CD4-positive, alpha-beta T cell treated with Interleukin-21 for 1 hour (primary cell): ENCODE measurements at places on chromosomes 1 and 21.

DNA sequence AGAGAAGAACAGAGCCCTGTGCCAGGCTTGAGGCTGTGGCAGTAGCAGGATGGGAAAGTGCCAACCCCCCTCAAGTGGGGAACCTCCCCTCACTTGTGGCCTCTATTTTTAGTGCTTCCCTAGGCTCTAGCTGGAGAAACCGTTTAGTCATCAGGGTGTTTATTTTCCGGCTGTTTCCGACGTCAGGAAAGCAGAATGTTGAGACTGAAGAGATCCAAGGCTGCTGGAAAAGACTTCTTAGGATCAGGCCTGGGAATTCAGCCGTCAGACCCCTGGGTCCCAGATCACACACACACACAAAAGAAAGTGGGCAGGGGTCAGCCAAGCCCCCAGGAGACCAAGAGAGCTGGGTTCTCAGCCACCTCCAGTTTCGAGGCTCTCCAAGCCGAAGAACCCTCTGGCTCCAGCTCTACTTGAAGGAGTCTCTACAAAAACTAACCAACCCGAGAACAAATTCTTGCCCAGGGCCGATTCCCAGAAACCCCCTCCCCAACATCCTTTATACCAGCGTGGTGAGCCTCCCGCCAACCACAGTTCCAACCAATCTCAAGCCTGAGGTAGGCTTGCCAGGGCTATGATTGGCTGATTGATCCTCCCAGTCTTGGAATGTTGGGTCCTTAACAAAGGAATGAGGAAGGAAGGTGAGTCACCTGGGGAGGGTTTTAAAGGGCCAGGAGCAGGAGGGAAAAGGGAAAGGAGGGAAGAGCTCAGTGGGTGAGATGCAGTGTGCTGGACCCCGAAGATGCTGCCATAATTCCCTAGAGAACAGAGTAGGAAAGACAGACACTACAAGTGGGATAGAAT is 2.5 kb upstream of the MEF2D start:
- no peak for DNase-seq

GRCh38 chr1:12302798-12303447 is 73.1 kb downstream of the VPS13D start:
- DNase-seq: no peak

GRCh38 chr1:167090314-167090942 is at the start of gene GPA33:
GPA33 (minus strand) TSS chr1:167090377; CDS start chr1:167090287, 90 bp downstream.
- peak; percentile 55 for DNase-seq

DNA sequence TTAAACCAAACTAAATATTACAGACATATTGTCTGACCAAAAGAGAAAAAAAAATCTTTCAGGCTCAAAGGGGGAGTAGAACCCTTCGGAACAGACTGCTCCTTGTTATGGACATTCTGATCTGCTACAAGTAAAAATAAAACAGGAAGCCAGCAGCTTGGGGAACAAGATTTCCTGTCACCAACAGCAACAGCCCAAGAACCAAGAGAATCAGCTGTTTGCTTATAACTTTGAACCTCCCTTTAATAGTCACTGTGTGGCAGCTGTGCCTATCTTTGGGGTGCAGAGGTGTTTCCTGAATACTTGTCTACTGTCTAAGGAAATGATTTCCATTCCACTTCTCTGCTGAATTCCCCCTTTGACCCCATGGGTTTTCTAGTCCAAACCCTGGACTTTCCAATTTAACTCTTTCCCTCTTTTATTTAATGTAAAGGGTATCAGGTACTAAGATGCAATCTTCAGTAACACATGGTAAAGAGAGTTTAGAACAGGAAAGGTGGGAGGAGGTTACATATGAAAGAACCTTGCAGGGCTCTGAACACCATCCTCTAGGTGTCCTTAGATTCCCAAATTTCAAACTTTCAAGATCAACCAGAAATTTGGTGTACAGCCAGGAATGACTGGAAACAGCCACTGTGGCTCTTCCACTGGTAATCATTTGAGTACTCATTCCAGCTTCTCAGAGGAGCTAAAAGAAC is 38.6 kb downstream of the GPR3 start:
- DNase-seq: peak; percentile 49

DNA sequence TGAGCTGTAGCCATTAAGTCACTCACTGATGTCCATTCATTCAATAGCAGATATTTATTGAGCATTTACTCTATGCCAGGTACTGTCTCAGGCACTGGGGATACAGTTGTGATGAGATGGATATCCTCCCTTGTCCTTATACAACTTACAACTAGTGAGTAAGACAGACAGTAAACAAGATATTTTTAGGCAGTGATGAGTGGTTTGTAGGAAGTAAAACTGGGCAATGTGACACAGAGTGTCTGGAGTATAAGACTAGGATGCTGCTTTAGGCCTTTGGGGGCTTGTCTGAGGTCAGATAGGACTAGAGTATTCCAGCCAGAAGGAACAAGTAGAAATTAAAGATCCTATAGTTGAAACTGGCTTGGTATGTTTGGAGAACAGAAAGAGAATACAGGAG is 41.4 kb downstream of the NOS1AP start:
- no peak for DNase-seq

DNA sequence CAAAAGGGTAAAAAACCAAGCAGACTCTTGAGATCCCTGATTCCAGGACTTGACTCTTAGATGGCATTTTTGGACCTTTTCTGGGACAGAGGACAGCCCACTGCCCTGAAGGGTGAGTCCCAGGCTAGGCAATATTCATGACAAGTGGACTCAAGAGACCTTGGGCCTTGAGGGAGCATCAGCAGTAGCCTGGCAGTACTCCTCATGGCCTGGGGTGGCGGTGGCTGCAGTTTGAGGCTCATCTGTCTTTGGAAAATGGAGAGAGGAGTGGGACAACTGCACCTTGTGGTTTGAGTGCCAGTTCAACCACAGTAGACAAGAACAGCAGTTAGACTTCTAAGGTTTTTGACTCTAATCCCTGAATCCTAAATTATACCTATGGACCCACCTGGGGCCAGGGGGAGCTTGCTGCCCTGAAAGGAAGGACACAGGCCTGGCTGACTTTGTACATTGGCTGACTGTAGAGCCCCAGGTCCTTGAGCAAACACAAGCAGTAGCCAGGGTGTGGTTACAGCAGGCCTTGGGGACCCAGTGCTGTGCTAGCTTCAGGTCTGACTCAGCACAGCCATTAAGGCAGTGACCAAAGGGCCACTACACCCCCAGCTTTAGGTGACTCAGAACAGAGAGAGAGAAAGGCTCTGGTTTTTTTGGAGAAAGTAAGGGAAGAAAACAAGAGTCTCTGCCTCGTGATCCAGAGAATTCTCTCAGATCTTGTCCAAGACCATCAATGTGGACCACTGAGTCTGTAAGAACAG is 1023.2 kb downstream of the KCNT2 start:
- no peak for DNase-seq

DNA sequence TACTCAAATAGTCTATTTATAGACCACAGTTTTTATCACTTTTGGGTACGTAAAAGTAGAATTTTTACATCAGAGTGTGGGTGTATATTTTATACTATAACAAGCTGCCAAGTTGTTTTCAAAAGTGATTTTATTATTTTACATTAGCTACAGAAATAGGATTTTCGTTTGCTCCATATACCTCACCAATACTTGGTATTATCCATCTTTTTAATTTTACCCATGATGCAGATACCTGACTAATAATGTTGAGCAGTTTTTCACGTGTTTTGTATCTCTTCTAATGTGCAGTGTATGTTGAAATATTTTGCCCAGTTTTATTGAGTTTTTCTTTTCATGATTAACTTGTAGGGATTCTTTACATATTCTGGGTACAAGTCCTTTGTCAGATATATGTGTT is 379.8 kb downstream of the MATN1 start:
- DNase-seq: no peak

DNA sequence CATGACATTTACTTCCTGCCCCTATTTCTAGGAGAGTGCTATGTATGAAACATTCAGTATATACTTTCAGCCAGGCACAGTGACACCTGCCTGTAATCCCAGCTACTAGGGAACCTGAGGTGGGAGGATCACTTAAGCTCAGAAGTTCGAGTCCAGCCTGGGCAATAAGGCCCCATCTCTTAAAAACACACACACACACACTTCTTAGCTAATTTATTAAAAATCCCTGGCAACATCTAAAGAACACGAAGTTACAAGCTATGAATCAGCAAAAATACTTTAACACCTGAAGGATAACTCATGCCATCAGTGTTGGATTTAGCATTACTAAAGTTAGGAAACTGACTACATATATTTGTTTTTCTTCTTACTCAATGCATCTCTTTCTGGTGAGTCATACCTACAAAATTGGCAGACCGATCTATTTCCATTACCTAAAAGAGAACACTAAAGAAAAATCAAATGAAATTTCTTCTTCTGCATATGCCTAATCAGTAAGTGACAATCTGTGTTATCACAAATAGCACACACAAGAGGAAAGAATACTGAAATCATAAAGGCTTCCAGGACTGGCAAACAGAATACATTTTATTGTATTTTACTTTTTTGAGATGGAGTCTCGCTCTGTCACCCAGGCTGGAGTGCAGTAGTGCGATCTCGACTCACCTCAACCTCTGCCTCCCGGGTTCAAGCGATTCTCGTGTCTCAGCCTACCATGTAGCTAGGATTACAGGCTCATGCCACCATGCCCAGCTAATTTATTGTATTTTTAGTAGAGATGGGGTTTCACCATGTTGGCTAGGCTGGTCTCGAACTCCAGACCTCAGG is 41.4 kb downstream of the RNF115 start:
- DNase-seq: no peak

DNA sequence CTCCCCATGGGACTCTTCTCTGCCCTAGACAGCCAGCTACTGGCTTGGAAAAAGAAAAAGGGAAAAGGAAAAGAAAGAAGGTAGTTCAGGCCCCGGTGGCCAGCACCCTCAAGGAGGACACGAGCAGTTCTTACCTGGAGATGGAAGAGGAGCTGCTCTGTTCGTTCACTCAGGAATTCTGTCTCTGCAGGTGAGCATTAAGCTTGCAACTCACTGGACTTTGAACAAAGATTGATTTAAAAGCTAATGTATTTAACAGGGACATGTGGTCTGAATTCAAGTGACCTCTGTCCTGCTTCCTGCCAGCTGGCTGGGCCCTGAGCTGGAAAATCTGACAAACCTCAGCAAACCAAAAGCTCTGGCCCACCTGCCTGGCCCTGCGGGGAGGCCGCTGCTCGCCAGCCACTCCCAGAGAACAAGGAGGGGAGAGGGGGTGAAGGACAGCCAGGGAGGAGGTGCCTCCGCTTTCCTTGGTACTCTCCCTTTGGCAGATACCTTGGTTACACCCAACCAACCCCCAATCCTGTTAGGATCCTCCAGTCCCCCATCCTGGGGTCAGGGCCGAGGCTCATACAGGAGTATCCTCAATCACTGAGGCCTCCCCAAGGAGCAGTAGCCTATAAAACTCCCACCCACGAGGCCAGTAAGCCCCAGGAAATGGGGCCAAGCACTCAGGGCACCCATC is at the start of gene PDZK1:
Gene PDZK1, minus strand, starts transcription at position 186 of the 685 bp plus-strand sequence. CDS start 19,347 bp downstream, outside the sequence.
- no peak for DNase-seq

- peak; percentile 29 for DNase-seq
Observed at GRCh38 chr1:169572187-169572586, 14.1 kb downstream of the F5 start.

GRCh38 chr1:13828454-13829151 is 128.6 kb downstream of the PRDM2 start:
- no peak for DNase-seq

- DNase-seq: no peak
Observed at GRCh38 chr1:4213366-4213973, 313.4 kb upstream of the C1orf174 start.

GRCh38 chr1:41612953-41613352 is 128.5 kb upstream of the EDN2 start:
- no peak for DNase-seq

GRCh38 chr21:33554236-33554981 is 11.6 kb downstream of the SON start:
- DNase-seq: no peak

DNA sequence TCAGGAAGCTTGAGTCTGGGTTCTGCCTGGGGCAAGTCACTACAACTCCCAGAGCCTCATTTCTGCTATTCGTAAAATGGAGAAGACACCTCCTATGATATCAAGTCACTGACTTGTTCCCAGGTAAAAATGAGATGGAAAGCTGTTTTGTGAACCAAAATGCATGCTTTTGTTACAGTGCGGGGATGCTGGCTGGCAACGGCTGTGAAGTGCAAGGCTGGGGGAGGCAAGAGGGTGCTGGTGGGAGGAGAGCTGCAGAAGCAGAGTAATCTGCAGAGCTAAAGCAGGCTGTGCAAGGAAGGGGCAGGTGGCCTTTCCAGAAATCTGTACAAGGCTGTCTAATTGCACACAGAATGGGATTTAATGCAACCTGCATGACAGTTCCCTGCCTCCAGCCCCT is 150.9 kb downstream of the CNIH3 start:
- no peak for DNase-seq

DNA sequence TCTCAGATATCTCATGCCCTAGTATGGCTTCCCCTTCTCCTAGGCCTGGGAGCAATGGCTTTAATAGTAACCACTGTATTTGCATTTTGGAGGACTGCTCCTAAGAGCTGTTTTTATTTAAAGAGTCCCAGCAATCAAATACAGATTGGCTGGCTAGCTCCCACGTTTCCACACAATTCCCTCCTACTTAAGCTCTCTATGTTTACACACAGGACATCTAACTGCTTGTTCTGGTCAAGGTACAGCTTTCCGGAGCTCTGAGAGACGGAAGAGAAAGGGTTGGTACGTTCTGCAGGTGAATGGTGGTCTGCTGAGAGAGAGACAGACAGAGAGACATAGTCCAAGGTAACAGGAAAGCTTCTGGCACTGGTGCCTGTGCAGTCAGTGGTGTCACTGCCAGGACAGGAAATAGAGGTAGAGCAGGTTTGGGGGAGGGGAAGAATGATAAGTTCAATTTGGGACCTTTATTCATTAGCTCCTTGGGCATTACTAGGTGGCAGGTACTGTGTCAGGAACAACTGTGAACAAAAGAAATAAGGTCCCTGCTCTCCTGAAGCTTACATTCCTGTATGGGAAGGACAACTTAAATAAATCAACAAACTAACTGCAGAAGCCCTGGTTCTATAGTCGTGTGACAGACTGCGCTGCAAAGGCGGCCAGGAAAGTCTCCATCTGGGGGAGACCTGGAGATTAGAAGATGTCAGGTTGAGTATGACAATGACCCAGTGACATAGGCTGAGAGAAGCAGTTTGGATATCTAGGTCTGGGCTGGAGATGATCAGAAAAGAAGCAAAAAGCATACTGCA is 1.2 kb upstream of the SLC25A33 start:
- DNase-seq: no peak

DNA sequence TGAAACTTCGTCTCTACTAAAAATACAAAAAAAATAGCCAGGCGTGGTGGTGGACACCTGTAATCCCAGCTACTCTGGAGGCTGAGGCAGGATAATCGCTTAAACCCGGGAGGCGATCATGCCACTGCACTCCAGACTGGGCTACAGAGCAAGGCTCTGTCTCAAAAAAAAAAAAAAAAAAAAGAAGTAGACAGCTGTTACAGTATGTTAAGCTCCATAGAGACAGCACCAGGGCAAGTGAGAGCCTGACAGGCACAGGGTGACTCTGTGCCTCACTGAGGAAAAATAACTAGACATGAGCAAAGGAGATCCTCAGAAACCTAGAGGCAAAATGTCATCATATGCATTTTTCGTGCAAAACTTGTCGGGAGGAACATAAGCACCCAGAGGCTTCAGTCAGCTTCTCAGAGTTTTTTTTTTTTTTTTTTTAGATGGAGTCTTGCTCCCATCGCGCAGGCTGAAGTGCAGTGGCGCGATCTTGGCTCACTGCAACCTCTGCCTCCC is 9.0 kb upstream of the PRDX1 start:
- DNase-seq: no peak
